HL-60 (cell line): ENCODE measurements at places on chromosomes 13 and 19.

GRCh38 chr19:16104722-16105121 lies 7.0 kb upstream of the RAB8A start:
- no peak for DNase-seq

DNA sequence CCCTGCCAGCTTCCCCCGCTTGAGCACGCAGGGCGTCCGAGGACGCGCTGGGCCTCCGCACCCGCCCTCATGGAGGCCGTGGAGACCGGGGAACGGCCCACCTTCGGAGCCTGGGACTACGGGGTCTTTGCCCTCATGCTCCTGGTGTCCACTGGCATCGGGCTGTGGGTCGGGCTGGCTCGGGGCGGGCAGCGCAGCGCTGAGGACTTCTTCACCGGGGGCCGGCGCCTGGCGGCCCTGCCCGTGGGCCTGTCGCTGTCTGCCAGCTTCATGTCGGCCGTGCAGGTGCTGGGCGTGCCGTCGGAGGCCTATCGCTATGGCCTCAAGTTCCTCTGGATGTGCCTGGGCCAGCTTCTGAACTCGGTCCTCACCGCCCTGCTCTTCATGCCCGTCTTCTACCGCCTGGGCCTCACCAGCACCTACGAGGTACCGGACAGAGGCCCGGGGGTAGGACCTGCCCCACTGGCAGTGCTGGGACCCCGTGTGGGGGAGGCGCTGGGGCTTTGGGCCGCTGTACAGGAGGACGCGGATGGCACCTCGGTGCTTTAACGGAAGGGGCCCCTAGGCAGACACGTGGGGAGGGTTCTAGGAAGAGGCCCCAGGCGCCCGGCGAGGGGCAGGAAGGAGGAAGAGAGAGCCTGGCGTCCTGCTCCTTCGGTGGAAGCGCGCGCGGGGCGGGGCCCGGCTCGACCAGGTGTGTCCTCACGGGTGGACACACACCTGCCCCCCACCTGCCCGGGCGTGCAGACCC lies 681 bp downstream of the SLC5A5 start:
- no peak for DNase-seq

DNA sequence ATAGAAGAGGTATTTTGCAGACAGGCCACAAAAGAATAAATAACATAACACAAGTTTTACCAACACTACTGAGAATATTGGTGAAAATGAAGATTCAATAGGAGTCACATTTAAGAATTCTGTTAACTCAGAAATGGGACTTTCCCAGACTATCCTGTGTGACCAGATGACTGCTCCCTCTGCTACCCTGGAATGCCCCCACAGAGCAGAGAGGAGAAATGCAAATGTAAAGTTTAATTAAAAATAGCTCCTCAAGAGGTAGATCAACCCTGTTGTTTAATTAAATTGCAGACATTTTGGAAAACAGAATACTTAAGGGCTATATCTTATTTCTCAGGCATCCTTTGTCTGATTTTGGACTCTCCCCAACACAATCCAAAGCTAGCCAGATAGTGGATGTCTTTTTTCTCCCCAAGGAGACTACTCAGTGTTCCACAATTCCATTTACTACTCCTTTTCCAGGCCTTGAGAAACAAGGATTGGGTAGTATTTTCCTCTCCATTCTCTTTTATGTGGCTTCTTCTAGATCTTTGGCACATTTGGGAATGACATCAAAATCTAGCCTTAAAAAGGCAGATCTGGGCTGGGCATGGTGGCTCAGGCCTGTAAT lies 104.7 kb upstream of the TSC22D1 start:
- no peak for DNase-seq

GRCh38 chr13:24747248-24748060 lies 16.5 kb upstream of the RNF17 start:
- no peak for DNase-seq

DNA sequence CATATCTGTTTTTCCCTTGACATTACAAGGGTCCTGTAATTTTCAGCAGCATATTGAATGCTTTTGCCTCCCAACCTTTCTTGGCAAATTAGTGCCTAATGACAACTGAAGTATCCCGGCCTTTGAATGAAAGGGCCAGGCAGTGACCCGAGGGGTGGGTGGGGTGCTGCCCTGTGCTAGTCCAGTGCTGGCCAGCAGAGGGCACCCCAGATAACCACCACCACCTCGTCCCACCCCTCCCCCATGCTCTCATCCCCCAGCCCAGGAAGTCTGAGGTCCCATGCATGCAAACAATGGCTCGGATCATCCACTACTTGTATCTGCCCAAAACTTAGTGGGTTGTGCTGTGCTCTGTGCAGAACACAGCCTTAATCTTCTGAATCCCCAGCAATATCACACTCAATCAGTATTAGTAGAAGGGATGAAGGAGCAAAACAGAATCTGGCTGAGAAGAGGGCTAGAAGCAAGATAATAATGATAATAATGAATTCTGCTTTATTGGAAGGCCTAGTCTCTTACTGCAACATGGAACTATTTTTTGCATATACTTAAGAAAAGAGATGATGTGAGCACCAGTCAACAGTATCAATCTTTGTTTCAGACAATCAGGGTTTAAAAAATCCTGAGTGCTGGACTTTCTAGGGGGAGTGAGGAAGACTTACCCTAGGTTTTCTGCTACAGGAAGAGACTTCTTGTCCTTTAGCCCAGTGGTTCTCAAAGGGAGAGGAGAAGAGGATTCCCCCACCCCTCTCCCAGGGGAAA lies 3.8 kb downstream of the ATP12A start:
- DNase-seq, result peak; percentile 54

- DNase-seq, result no peak
These were observed 598.4 kb upstream of the SLITRK6 start for GRCh38 chr13:86397635-86398034.

GRCh38 chr19:2446381-2446780 lies 10.4 kb downstream of the LMNB2 start:
- DNase-seq, result peak; percentile 38
